Stomach (tissue), 19 donors: ENCODE measurements at places on chromosomes 12 and 14. TPM values are rescaled to one million over a fixed set of nuclear protein-coding genes. Genes with fewer than 3 reads are reported as not detected.

The KRT75 gene
- polyA plus RNA-seq = not detected

The SLC2A3 gene
- 9.1 TPM for polyA plus RNA-seq

The ZDHHC22 gene
- 0.08 TPM for polyA plus RNA-seq

The SOAT2 gene
- not detected for polyA plus RNA-seq

The NFE2 gene
- not detected for polyA plus RNA-seq

The KLRK1 gene
- polyA plus RNA-seq = 0.50 TPM

The ARHGAP9 gene
- polyA plus RNA-seq = 5.8 TPM

The TPPP2 gene
- not detected for polyA plus RNA-seq

The LMNTD1 gene
- not detected for polyA plus RNA-seq

The ERP27 gene
- 1.1 TPM for polyA plus RNA-seq

The CCDC197 gene
- not detected for polyA plus RNA-seq

The RAPGEF3 gene
- 33.1 TPM for polyA plus RNA-seq

The ACYP1 gene
- polyA plus RNA-seq = 30.1 TPM

The DNAJC22 gene
- 1.6 TPM for polyA plus RNA-seq

The RTN1 gene
- polyA plus RNA-seq = 1.6 TPM

The EPYC gene
- not detected for polyA plus RNA-seq

The CLEC4A gene
- polyA plus RNA-seq = 2.9 TPM
